ENCODE measurements at places on chromosomes 1 and 21.
A peak's percentile ranks its signal among the peaks of the same experiment; 100 is the strongest.

DNA sequence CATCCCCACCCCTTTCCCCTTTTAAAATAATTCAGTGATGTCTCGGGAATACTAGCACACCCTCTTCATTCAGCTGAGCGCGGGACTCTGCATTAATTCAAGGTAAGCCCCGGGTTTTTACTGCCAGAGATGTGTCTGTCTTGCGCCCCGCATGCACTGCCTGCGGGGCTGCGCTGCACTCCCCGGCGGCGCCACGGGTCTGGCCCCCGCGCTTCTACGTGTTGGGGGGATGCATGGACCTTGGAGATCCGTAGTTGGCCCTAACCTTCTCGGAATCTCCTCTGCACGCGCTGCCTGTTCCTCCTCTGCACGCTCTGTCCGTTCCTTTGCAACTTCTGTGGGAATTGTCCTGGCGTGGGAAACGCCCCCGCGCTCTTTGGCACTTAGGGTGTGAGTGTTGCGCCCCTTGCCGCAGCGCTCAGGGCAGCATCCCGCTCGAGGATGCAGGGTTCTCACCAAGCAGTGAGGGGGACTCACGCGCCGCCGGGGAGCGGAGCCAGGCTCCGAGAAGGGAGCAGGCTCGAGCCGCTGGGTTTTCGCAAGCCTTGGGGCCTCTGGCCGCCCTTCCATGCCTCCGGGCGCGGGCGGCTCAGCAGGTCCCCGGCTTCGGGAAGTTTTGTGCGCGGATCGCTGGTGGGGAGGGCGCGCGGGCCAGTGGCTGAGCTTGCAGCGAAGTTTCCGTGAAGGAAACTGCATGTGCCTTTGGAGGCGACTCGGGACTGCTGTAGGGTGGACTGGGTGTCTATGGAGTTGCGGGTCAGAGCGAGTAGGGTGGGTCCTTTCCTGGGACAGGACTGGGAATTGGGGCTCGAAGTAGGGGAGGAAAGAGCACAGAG lies 165.1 kb upstream of the CACNA1E start:
- no peak for DNase-seq

GRCh38 chr1:31855038-31855845 lies 39.4 kb upstream of the SPOCD1 start:
- no peak for DNase-seq

- no peak for DNase-seq
Observed at GRCh38 chr1:42886800-42887199, 40.4 kb downstream of the ZNF691 start.

GRCh38 chr1:89888480-89889322 lies 67.9 kb downstream of the LRRC8D start:
- DNase-seq: no peak

GRCh38 chr1:184315254-184315653 lies 71.6 kb upstream of the C1orf21 start:
- DNase-seq: no peak

GRCh38 chr1:215484171-215484939 lies 82.7 kb upstream of the KCTD3 start:
- no peak for DNase-seq

GRCh38 chr1:81682490-81682889 lies 118.2 kb upstream of the ADGRL2 start:
- no peak for DNase-seq

DNA sequence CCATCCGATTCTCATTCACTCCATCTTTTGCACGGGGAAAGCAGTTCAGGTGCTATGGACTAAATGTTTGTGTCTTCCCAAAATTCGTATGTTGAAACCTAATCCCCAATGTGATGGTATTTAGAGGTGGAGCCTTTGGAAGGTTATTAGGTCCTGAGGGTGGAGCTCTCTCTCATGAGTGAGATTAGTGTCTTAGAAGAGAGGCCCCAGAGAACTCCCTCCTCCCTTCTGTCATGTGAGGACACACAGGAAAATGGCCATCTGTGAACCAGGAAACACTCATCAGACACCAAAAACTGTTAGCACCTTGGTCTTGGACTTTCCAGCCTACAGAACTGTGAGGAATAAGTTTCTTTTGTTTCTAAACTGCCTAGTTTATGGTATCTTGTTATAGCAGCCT lies 15.8 kb upstream of the CCDC190 start:
- no peak for DNase-seq

GRCh38 chr1:85366391-85367170 lies 90.1 kb upstream of the BCL10 start:
- DNase-seq: no peak

GRCh38 chr21:45636951-45637646 lies 6.4 kb upstream of the PCBP3 start:
- DNase-seq: no peak

- no peak for DNase-seq
Observed at GRCh38 chr1:57112148-57112547, 146.3 kb upstream of the C8B start.

- no peak for DNase-seq
Observed at GRCh38 chr1:223731133-223731770, 18.9 kb downstream of the CAPN2 start.

- DNase-seq: peak; percentile 36
Observed at GRCh38 chr1:205313563-205314308, 7.8 kb downstream of the NUAK2 start.

DNA sequence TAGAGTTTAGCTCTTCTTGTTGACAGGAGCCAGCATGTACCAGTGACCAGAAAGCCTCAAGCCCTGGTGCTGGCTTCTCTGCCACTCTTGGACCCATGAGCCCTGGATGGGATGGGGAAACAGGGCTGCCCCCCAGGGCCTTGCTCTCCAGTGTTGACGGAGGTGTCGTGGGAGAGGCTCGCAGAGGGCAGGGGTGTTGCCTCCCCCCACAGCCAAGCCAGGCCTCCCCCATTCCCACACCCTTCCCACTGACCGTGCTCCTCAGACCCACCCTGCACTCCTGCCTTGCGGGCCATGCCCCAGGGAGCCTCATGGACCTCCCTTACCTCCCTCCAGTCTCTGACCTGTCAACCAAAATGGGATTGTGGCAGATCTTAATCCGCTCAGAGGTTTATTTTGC lies 123.8 kb upstream of the COL6A1 start:
- no peak for DNase-seq

DNA sequence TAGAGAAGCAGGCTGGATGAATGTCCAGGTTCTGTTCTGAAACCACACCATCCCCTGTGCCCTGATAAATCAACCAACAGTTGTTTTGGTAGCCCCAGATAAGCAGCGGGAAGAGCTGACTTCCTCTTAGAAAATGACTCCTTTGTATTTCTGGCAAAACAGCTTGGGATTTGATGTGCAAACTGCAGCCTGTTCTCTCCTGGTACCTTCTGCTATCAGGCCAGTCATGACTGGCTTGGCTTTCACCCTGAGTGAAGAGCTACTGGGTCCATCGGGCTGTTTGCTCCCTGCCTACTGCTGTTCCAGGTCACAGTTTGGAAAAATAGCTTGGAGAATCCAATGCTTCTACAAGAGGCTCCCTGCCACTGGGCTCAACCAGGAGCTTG lies 116.8 kb downstream of the DTL start:
- DNase-seq: no peak

- DNase-seq: no peak
Observed at GRCh38 chr1:231376101-231376500, 38.0 kb downstream of the SPRTN start.

- DNase-seq: no peak
Observed at GRCh38 chr1:114669562-114670082, at the start of gene DENND2C. TSS of gene DENND2C (minus strand) at chr1:114670049. CDS start at chr1:114625984, 44,065 bp downstream.

DNA sequence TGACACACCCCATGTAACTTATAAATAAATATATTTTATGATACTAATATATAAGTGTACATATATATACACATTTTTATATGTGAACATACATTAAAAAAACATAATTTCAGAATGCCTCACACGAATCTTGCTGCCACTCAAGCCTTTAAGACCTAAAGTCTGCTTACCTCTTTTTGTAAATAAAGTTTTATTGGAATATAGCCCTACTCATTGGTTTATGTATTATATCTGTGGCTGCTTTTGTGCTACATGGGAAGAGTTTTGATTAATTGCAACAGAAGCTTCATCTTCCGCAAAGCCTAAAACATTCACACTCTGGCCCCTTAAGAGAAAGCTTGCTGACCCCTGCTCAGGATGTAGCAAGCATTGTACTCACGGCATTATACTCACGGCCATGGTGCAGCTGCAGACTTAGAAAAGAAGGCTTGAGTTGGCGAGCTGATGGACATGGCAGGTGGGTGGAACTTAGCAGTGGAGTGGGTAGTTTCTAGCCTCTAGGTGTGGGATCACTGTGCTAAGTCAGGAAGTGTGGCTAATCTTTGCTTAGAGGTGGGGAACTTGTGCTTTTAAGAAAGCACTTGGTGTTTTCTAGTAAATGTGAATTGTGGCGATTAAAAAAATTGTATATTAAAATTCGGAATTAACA lies 80.8 kb downstream of the DYRK1A start:
- no peak for DNase-seq

DNA sequence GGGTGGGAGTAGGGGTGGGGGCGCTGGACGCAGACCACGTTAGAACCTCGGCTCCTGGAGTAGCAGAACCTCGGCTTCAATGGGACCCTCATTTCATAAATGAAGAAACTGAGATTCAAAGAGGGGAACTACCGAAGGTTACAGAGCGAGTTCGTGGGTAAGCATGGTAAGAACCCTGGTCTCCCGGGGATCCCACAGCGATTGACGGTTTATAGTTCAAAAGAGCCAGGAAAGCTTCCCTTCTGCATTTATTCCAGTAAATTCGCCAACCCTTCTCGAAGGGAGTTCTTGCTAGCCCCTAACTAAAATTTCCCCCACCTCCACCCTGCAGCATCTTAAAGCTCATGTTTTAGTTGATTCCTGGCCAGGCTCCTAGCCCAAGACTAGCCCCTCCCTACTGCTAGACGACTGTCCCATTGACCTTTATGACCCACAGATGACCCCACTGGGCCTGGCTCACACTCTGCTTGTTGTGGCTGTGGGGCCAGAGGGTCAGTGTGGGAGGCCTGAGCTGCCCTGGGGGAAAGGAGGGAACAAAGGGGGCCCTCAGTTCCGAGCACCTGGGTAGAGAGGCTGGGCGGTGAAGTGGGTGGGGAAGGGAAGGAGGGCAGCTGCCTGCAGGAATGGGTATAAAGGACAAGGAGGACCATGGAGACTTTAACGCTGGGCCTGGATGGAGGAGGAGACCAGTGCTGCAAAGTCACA lies 558 bp upstream of the KIF21B start:
- no peak for DNase-seq

GRCh38 chr1:98556521-98557158 lies 104.9 kb upstream of the SNX7 start:
- DNase-seq: no peak

GRCh38 chr1:80066060-80066459 lies 1059.5 kb upstream of the ADGRL4 start:
- no peak for DNase-seq

- no peak for DNase-seq
Observed at GRCh38 chr21:43849532-43850299, 15.3 kb upstream of the AGPAT3 start.

GRCh38 chr1:223620297-223620897 lies 45.1 kb downstream of the CAPN8 start:
- DNase-seq: no peak

- no peak for DNase-seq
Observed at GRCh38 chr1:18942340-18942739, 14.1 kb downstream of the IFFO2 start.

DNA sequence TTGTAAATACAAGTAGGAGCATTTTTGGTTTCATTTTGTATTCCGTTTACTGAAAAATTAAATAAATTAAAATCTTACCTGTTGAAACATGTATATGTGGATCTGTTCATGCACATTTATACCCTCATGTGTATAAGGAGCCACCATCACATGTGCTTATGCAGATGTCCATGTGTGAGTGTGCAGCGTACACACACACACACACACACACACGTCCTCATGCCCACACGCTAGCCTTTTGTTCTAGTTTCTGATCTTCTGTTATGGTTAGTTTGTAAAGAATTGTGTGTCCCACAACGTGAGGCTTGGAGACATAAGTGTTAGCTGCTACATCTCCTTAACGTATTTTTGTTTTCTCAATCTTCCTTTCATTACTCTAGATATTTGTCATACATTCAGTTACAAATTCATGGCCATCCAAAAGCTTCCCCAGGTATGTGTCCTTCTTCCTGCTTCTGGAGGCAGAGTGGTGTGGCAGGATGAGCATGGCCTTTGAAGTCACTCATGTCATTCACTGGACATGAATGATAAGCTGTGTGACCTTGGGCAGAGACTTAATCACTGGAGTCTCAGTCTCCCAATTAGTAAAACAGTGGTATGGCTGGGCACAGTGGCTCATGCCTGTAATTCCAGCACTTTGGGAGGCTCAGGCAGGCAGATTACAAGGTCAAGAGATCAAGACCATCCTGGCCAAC lies 54.6 kb downstream of the TENT5C start:
- DNase-seq: no peak

DNA sequence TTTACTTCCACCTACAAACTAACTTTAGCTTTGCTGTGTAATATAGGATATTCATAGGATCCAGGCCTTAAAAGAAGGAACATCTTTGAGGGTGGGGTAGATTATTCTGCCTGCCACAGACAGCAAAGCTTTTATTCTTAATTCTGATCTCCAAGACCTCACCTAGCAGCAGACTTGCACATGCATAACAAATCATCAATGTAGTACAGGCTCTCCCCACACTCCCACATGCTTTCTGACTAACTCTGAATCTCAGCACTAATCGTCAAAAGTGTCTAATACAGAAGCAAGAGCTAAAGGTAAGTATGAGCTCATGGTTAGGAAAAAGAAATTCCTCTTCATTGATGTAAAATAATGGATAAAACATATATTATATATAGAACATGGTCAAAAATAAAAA lies 1468.5 kb upstream of the B3GALT2 start:
- no peak for DNase-seq

- DNase-seq: peak; percentile 18
Observed at GRCh38 chr1:167602840-167603239, 27.2 kb upstream of the RCSD1 start.

- DNase-seq: no peak
Observed at GRCh38 chr1:88022516-88022915, 661.6 kb upstream of the PKN2 start.

- no peak for DNase-seq
Observed at GRCh38 chr1:17158961-17159360, 39.7 kb upstream of the PADI2 start.

DNA sequence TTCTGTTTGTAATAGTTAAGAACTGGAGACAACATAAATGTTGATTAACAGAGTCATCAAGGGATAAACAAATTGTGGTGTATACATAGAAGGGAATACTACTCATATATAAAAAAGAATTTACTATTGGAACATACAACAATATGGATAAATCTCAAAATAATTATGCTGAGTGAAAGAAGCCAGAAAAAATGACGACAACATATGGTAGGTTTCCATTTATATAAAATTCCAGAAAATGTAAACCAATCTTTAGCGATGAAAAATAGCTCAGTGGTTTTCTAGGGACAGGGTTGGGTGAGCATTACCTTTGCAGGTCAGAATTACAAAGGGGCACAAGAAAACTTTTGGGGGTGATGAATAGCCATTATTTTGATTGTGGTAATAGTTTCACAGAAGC lies 431.6 kb downstream of the PTPRU start:
- DNase-seq: no peak
